Occipital lobe (tissue), 3 donors: ENCODE measurements at places on chromosomes 3 and 15.

- DNase-seq: no peak
Observed at GRCh38 chr3:114179575-114179974, 723 bp upstream of the DRD3 start.

DNA sequence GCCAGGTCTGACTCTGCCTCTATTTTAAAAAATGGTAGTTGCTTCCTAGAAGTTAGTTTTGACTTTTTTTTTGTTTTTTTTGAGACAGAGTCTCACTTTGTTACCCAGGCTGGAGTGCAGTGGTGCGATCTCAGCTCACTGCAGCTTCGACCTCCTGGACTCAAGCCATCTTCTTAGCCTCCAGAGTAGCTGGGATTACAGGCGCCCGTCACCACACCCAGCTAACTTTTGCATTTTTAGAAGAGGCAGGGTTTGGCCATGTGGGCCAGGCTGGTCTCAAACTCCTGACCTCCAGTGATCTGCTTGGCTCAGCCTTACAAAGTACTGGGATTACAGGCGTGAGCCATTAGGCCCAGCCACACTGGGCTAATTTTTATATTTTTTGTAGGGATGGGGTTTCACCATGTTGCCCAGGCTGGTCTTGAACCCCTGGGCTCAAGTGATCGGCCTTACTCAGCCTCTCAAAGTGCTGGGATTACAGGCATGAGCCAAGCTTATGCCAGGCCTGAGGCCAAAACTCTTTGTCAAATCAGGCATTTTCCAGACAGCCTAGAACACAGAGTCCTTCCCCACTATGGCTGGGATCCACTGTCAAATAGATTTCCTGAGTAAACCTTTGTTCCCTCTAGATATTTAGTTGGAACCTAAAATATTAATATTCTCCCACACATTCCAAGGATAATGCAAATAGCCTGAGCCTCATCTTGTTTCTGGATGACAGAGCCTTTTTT lies 13.7 kb downstream of the C3orf62 start:
- no peak for DNase-seq

GRCh38 chr15:92095693-92096092 lies 242.2 kb downstream of the SLCO3A1 start:
- no peak for DNase-seq

DNA sequence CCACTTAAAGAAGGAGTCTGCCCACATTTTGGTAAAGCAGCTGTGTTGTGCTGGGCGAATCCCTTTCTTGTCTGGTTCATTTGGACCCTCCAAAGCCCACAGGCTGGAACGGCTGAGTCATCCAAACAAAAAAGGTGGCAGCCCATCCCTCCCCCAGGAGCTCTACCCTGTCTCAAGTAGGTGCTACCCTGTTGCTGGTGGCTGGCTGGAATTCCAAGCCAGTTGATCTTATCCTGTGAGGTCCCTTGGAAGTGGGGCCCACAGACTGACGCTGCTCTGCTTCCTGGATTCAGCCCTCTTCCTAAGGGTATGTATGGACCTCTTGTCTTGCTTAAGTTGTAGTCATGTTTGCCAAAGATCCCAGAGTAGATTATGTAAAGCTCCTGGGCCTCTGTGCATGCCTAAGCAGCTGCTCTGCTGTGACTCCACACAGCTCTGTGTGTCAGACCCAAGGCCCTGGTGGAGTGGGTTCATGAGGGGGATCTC lies 44.5 kb downstream of the CCR1 start:
- DNase-seq: no peak

- DNase-seq: no peak
Observed at GRCh38 chr3:46517016-46517783, 19.4 kb downstream of the RTP3 start.

DNA sequence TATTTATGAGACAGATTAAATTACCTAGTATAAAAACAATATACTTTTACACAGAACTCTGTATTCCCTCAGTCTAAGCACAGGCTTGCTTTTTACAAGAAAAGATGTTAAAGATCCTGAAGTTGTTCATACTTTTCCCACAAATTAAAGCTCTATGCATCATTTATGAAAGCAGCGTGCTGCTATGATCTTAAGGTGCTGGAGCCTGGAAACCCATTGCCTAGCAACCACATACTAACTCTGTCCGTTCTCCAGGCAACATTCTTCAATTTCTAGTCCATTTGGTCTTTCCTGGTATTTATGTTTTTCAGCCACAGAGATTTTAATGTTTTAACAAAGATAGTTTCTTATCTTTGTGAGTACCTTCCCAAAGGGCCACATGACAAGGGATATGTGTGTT lies 312.0 kb downstream of the DOCK3 start:
- DNase-seq: no peak

DNA sequence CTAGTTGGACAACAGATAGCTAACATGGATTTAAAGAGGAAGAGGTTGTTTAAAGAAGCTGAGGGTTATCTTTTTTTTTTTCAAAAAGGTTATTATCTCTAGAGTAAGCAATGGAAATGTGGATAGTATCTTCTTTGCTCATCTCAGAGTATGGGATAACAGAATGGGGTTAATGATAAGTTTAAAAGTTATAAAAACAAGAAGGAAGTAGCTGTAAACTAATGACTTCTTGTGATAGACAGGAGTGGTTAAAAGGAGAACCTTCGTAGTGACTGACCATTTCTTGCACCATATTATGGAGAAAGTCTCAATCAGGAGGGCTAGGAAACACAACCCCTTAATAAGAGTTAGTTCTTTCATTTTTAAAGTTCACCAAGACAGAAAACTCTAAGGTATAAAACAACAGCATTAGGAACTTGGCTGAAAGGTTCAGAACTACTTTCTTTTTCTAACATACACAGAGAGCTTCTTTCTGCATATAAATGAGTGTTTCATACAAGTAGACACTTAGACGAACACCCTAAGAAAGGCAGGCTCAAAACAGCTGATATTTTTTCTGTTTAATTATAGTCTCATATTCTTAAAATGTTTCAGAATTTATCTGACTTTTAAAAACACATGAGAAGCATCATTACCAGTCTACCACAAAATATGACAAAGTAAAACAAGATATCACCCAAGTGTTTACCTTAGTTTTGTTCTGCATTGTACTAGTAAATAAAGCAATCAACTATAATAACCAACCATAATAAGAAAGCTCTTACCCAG lies 140.0 kb downstream of the MEIS2 start:
- DNase-seq: no peak

GRCh38 chr3:160473221-160473620 lies 23.6 kb upstream of the TRIM59 start:
- no peak for DNase-seq

- DNase-seq: no peak
Observed at GRCh38 chr3:126994661-126995245, 11.8 kb downstream of the PLXNA1 start.

GRCh38 chr3:127480196-127480954 lies 110.2 kb downstream of the TPRA1 start:
- DNase-seq: no peak

DNA sequence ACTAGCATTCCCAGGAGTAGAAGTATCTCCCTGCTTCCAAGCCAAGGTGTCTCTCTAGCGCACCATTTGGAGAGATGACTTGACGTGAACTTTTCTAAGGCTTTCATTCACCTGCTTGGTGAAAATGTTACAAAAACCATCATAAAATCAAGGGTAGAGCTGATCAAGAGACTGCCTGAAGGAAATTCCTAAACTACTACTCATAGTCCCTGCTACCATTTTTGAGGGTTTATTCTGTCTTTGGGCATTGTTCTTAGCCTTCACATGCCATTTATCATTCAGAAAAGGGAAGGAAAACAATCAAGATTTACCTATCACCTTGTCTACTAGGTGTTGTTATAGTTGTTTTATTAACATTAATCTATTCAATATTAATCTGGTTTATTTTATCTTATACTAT lies 525.8 kb downstream of the NTRK3 start:
- DNase-seq: no peak

GRCh38 chr15:64693134-64693533 lies 82.3 kb downstream of the RBPMS2 start:
- no peak for DNase-seq

DNA sequence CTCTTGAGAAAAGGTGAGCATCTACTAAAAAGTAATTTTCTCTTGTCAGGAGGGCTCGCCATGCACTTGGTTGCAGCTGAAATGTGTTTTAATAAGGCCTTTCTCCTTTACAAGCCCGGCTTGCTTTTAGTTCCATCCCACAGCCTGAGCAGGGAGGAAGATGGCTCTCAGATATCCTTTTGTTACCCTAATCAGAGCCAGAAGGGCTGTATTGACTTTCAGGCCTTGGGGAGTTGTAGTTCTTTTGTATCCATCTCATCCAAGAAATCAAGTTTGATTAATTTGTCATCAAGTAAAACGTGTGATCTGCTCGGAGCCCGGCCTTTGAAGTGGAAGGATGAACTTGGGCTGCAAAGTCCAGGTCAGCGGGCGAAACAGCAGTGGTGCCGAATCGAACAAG lies 52.9 kb downstream of the EIF4E3 start:
- DNase-seq: no peak

DNA sequence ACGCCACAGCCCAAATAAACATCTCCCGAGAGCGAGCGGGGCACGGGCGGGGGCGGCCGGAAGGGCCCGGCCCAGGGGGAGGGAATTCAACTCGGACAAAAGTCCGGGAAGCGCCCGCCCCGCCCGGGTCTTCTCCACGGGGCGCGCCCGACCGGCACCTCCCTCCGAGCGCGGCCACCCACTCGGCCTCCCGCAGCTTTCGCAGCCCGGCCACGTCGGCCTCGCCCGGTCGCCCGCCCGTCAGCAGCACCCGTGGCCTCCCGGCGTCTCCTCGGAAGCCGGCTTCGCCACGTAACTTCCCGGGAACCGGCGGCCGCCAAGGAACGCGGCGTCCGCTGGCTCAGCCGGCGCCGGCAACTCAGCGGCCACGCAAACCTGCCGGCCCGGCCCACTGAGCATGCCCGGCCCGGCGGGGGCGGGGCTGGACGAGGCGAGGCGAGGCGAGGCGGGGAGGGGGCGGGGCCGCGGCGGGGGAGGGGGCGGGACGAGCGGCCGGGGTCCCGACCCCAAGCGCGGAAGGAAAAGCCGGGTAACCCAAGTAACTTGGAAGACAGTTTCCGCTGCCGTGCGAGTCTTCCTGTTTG lies at the start of gene TJP1:
TSS of gene TJP1 (minus strand) at position 369 of the 584 bp plus-strand sequence. CDS start 440 bp downstream, outside the sequence.
- DNase-seq: peak; percentile 57

- DNase-seq: no peak
Observed at GRCh38 chr15:89777073-89777751, 1.1 kb downstream of the MESP2 start.

GRCh38 chr3:32352563-32352962 lies 39.1 kb upstream of the CMTM7 start:
- no peak for DNase-seq

GRCh38 chr3:170997961-170998913 lies 28.3 kb downstream of the SLC2A2 start:
- DNase-seq: no peak

DNA sequence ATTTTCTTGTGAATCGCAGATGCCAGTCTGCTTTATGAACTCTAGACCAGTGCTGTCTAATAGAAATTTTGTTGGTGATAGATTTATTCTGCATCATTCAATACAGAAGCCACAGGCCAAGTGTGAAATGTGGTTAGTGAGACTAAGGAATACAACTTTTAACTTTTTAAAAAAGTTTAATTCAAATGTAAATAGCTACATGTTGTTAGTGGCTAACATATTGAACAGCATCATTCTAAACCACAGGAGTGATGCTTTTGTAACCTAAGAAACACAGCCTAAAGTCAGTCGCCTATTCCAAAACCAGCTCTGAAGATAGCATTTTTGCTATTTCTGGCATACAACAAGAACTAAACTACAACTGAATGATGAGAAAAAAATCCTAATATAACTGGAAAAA lies 164.8 kb upstream of the CBLB start:
- no peak for DNase-seq

GRCh38 chr3:21803604-21804003 lies 52.6 kb upstream of the ZNF385D start:
- no peak for DNase-seq

- DNase-seq: no peak
Observed at GRCh38 chr15:99703603-99704443, 29.4 kb downstream of the LYSMD4 start.

DNA sequence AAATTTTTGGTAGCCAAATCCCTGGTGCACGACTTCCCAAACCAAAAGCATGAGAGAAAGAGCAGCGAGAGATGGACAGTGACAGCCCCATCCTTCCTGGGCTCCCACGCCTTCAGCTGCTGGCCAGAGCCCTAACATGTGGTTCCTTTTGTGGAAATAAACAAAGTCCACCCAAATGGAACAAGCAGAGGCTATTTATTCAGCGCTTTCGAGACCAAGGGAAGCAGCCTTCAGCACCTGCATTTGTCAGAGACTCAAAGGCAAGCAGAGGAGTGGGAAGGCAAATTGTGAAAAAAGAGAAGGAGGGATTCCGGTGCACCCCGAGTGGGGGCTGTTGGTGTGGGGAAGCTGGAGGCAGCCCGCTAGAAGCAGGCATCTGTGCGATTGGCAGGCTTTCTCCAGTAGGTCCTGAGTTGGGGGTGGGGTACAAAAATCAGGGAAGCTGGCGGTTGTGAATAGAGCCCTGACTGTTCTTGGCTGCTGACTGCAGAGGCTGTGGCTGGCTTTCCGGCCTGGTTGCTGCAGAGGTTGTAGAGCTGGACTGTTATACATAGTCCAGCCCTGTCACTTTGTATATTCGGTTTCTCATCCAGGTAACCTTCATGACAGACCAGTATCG lies 427.2 kb downstream of the OCA2 start:
- no peak for DNase-seq

GRCh38 chr3:113678773-113679172 lies 17.7 kb downstream of the USF3 start:
- no peak for DNase-seq

DNA sequence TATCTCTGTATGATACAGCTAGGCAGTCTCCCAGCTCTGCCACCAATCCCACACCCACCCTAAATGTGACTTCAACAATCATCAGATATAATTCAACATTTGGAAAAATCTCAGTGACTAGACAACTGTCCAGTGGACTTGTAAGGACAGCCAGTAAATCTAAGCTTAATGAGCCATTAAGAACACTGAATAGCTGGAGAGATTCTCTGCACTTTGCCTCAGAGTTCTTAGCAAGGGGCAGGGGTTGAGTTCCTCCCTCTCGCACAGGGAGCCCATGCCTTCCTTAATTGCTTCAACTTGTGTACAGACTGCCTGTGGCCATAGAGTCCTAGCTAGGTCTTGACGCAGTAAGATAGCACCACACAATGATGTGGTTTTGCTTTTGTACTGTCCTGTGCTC lies 15.6 kb downstream of the MEX3B start:
- no peak for DNase-seq

GRCh38 chr3:12308517-12308916 lies 19.6 kb downstream of the PPARG start:
- no peak for DNase-seq

DNA sequence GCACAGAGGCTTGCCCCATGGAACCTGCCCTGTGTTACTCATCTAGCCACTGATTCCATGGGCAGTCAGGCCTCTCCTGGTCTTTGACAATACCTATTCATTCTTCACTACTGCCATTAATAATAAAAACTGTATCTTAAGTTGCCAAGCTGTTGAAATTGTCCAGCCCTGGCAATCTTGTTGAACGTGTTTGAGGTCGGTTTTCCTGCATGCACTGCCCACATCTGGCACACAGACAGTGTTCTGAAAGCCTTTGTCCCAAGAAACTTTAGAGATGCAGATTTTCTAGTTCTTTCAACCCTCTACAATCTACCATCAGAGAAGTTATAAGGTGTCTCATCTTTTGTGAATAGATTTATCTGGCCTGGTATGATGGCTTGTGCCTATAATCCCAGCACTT lies 567.2 kb upstream of the NECTIN3 start:
- no peak for DNase-seq
